ENCODE measurements at places on chromosomes 13 and 19.
A peak's percentile ranks its signal among the peaks of the same experiment; 100 is the strongest.

GRCh38 chr13:48975101-48975855, 434 bp upstream of the FNDC3A start:
- DNase-seq = no peak

DNA sequence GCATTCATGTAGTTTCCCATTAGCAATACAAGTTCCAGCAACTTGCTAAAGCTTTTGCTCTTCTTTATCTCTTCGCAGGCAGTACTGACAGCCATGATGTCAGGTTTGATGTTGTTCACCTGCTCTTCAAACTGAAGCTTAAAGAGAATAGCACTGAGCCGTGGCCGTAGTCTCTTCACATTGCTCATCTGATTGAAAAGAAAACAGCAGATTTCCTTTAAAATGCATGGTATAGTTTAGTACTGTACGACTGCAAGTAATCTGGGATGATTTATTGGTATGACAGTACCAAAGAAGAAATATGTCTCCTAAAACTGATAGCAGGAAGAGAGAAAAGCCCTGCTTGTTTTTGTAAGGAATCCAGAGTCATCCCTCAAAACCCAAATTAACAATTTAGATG, 284.4 kb downstream of the DIAPH3 start:
- no peak for DNase-seq

DNA sequence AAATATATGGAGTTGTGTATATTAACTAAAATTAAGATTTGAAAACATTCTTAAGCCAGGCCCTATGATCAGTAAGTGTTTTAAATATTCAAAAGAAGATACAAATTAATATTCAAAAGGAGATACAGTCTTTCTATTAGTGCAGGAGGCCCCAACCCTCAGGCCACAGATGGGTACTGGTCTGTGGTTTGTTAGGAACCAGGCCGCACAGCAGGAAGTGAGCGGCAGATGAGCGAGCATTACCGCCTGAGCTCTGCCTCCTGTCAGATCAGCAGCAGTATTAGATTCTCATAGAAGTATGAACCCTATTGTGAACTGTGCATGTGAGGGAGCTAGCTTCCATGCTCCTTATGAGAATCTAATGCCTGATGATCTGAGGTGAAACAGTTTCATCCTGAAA, 232.9 kb downstream of the FOXO1 start:
- no peak for DNase-seq

DNA sequence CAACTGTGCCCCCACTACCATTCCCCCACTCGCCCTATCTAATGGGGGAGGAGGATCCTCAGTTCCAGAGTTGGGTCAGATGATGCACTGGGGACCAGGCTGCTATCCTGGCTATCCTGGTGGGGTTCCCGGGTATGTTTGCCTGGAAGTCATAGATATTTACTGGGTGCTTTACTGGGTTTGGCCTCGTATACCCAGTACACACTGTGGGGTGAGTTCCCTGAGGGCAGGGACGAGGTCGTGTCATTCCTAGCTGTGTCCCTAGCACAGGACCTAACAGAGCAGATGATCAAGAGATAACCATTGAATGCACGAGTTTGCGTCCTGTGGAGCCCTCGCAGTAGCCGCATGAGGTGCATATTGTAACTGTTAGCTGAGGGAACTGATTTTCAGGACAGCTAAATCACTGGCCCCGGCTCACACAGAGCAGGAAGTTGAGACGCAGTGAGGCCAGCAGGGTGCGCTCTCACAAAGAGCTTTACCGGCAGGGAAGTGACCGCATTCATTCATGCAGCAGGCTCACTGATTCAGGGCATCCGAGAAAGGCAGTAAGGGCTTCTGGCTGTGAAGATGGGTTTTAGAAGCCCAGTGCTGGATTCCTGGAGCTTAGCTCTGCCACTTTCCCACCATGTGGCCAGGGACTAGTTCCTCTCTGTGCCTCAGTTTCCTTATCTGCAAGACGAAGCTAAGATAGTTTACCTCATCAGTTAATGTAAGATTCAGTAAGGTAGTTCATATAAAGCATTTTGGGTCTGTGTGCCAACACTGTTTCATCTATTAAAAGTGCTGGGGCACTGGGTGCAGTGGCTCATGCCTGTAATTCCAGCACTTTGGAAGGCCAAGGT, 6.0 kb downstream of the RUVBL2 start:
- DNase-seq = no peak

- no peak for DNase-seq
Observed at GRCh38 chr19:15544970-15545369, 36.6 kb downstream of the CYP4F22 start.

DNA sequence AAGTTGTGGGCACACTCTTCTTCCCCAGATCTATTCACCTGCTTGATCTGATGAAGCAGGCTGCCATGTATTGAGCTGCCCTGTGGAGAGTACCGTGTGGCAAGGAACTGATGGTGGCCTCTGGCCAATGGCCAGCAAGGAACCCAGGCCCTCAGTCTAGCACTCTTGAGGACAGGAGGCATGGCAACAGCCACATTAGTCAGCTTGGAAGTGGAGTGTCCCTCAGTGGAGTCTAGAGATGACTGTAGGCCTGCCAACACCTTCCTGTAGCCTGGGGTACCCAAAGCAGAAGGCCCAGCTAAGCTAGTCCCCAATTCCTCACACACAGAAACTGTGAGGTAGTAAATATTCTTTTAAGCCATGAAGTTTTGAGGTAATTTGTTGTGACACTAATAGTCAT, 412.5 kb downstream of the DACH1 start:
- DNase-seq = no peak

GRCh38 chr13:72074663-72075062, 207.7 kb upstream of the DACH1 start:
- DNase-seq = no peak

DNA sequence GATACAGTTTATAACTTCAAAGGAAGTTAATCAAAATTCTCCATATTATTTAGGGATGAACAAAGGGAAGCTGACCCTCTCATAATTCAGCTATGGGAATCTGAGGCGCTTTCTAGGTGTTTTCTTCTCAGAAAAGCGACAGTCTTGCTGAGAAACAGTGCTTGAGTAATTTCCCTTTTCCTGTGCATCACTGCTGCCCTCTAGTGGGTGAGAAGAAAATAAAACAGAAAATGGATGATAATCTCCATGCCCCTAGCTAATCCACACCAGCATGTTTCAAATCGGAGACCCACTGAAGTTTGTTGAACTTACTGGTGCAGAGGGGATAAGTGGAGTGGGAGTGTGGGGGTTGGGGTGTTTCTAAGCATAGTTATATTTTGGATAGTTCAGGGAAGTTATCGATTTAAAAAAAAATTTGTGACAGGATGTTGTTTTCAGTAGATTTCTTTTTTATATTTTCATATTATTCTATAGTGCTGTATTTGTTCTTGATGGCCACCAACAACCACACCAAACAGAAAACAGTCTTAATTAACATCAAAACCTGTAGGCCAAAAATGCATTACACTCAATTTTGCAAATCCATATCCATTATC, 21.4 kb downstream of the LCP1 start:
- DNase-seq = no peak

GRCh38 chr13:42883771-42884467, 102.5 kb downstream of the FAM216B start:
- DNase-seq = no peak

GRCh38 chr13:21668732-21669275, 2.1 kb upstream of the FGF9 start:
- DNase-seq = no peak

DNA sequence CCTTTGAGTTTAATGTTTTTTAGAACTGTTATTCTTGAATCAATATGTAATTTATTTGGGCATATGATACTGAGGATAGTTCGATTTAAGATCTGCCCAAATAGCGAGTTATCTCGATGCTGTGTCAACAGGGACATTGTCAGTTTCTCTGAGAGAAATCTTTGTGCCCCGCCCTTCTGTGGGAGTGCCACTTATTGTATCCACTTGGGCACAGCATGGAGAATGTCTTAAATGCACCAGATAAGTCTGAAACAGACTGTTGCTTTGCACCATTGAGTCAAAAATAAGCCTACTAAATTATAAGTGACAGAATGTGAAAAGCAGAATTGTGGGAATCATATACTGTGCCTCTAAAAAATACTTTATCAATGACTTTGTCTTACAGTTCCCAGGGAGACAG, 45.6 kb downstream of the RNASEH2B start:
- no peak for DNase-seq

DNA sequence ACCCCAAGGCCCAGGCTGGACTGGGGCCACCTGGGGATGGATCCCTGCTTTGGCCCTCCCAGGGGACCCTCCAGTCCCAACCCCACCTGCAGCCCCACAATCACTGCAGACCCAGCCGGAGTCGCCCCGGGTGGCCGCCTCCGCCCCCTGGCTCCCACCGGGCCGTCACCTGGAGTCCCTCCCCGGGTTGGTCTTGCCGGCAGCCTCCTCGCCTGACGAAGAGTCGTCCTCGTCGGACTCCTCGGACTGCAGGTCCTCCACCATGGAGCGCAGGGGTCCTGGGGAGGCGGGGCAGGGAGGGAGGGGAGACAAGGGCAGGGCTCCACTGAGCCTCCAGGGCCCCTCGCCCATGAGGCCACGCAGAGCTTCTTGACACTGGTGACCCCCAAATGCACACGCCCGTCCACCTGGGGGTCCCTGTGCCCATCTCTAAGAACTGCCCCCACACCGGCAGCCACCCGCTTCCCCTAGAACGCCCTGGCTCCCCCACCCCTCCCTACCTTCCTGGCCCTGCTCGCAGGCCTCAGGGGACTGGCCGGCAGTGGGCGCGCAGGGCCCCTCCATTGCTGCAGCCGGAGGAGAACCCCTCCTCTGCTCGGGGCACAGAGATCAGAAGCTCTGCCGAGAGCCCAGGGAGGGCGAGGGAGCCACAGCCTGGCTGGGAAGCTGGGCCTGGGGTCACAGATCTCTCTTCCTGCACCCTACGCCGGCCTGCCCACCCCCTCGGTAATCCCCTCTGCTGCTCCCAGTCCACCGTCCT, 63.4 kb downstream of the MLLT1 start:
- DNase-seq = no peak

DNA sequence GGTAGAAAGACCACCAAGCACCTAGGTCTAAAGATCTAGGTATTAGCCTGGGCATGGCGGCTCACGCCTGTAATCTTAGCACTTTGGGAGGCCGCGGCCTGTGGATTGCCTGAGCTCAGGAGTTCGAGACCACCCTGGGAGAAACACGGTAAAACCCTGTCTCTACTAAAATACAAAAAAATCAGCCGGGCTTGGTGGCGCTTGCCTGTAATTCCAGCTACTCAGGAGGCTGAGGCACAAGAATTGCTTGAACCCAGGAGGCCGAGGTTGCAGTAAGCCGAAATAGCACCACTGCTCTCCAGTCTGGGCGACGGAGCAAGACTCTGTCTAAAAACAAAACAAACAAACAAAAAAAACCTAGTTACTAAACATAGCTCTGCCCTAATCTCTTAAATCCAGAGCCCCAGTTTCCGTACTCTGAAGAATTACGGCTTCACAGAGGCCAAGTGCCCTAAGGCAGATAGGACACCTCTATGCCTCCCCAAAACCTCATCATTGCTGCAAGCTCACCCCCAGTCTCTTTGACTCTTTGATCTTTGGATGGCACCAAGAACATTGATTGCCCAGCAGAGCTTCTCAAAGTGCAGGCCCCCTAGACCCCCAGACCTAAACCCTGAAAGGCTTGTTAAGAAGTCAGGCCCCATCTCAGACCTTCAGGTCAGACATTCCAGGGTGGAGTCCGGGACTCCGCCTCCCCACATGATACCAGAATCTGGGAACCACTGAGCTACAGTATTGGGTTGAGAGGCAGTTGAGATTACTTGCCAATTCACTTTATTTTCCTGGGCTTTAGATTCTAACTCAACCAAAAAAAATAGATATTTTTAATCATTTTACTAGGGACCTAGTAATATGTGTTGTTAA, 2.8 kb downstream of the COL4A2 start:
- no peak for DNase-seq

- DNase-seq = no peak
Observed at GRCh38 chr19:6125571-6125989, 9.9 kb upstream of the ACSBG2 start.

GRCh38 chr13:35225582-35225981, 250.9 kb downstream of the MAB21L1 start:
- DNase-seq = no peak

- no peak for DNase-seq
Observed at GRCh38 chr13:32036126-32036695, 4.6 kb downstream of the FRY start.

DNA sequence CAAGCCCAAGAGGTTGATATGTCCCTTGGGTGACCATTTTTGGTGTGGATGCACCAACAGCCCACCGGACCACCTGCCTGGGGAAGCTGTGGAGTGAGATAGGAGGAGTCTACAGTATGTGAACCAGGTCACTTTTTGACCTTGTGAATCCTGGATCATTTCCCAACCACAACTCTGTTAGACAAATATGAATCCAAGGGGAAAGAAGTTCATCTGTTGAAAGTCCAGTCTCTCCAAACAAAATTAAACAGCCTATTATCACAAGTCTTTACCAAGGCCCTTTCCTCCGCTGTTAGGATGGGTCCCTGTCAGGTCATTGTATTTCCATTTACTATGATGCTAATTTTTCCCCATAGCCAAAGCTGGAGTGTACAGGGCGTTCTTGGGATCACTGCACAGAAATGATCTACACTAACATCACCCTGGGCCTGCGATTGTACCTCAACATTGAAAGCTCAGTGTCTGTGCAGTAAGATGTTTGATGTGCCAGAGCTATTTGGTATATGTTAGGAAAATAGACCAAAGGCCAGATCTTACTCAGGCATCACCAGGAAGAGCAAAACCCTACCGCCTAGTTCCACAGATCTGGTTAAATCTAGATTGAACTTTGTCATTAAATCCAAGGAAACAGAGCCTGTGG, 117.1 kb downstream of the STARD13 start:
- DNase-seq = no peak

GRCh38 chr19:55285229-55285890, 1.6 kb downstream of the BRSK1 start:
- peak; percentile 23 for DNase-seq

DNA sequence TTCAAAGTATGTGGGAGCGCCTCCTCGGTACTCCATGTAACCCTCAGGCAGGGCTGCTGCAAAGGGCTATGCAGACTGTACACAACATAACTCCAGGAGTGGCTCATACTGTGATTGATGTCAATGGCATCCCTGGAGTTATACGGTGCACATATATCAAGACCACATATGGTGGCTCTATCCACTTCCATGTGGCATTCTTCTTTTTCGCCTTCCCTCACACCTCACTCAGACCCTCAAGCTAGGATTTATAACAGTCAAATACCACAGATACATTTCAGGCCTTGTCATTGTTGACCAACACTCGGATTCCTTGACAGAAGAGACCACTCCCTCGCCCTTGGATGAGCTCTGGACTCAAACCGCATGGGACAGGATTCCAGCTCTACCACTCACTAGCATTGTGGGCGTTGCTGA, 11.3 kb upstream of the UBL3 start:
- no peak for DNase-seq
